Activated CD4-positive, alpha-beta T cell treated with anti-CD3 and anti-CD28 coated beads for 1 hour (primary cell): ENCODE measurements at places on chromosomes 13 and 19.

DNA sequence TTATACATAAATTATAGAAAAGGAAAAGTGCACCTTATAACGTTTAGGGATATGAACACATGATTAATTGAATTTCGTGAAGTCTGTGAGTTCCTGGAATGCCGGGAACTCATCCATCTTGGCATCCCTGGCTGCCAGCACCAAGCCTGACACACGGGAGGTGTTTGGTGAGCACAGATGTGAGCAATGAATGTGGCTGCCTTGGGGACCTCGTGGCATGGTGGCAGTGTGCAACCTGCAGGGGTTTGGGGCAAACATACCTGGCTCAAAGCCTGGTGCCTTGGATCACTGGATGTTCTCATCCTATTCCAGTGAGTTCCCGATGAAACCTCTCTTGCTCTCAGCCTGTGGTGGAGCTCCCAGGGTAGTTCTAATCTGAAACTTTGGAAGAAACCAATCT is 10.4 kb upstream of the MAP2K2 start:
- DNase-seq, result no peak

- DNase-seq, result no peak
These were observed 11.3 kb upstream of the ITM2B start for GRCh38 chr13:48221686-48222187.

GRCh38 chr19:52542984-52543664 is 15.7 kb downstream of the ZNF808 start:
- DNase-seq, result no peak

DNA sequence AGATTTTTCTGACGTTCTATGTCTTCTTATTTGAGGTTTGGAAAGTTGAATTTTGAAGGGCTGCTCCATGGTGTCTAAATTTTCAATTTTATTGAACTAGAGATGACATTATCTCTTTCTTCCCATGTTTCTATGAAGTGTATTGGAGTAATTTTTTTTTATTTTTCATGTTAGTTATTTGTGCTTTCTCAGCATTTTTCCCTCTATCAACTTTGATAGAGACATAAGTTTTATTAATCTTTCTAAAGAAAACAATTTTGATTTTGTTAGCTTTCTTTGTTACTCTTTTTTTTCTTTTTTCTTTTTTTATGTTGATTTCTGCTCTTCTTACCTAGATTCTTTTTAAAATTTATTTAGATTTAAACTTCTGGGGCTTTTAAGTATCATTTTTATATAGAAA is 1694.8 kb downstream of the PCDH9 start:
- no peak for DNase-seq

DNA sequence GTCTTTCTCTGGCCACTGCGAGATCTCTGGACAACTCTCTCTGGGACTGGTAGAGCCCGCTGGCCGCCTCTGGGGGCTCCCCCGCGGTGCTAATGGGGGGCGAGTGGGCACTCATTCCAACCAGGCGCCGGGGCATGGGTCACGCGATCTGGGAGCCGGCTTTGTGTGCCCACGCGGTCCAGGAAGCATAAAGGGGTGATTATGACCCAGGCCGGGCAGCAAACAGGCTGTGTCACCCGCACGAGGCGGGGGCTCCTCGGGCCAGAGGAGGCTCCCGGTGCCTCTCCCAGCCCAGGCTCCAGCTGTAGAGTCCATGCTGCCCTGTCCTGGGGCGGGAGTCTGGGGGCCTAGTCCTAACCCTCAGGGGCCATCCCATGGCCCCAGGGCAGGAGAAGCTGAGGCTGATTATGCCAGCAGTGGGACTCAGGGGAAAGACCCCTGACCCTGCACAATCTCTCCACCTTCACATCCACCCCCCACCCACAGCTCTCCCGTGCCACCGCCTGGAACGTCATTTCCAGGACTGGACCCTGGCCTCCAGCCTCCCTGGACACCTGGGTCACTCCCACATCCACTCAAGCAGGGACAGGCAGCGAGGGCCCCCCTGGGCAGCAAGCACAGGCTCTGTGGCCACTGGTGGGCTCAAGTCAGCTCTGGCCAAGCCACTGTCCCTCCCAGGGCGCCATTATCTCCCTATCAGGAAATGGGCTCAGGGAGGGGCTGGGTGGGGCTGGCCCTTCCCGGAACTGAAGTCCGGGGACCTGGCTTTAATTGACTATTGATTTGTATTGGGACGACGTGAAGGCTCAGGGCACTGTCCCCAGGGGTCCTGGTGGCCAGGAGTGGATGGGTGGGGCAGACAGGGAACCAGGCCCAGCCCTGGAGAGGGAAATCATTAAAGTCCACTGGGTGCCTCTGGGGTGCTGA is 50.0 kb downstream of the PTPRS start:
- no peak for DNase-seq

- DNase-seq, result no peak
These were observed 1160.6 kb downstream of the PCDH9 start for GRCh38 chr13:66069570-66069969.

- DNase-seq, result no peak
These were observed 1.5 kb downstream of the NEK5 start for GRCh38 chr13:52127378-52127777.

- no peak for DNase-seq
These were observed 107.8 kb downstream of the KCNRG start for GRCh38 chr13:50123002-50123401.
